Activated naive CD4-positive, alpha-beta T cell (primary cell): ENCODE measurements at places on chromosomes 1 and 21.

- DNase-seq = no peak
Observed at GRCh38 chr1:109570414-109570813, 22.0 kb downstream of the GNAI3 start.

DNA sequence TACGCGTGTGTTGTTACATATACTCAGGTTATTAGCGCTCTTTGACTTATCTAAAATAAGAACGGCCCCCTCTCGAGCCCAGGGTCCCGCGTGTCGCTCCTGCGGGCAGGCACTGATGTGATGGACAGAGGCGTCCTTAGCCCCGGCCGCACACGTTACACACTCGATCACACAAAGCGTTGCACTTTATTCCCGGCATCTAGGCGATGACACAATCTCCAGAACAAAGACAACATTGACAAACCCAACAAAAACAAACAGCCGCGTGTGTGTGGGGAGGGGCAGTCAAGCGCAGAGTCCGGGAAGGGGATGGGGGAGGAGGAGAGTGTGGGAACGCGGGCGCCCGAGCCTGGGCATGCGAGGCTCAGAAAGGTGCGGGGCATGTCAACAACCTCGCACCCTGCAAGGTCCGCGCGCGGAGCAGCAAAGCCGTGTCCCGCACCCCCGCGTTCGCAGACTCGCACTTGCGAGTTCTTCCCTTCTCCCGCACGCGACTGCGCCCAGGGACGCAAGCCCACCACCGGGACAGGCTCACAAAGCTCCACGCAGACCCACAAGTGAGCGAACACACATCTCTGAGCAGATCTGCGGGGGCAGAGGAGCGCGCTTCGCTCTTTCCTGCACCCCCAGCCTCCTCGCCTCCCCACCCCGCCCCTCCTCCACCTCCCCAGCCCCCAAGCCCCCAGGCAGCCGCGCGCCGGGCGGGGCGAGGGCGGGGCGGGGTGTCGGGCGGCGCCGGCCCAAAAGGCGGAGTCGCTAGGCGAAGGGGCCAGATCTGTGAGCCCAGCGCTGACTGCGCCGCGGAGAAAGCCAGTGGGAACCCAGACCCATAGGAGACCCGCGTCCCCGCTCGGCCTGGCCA is at the start of gene EFNA1:
TSS of gene EFNA1 (plus strand) at position 772 of the 862 bp plus-strand sequence. CDS start 102 bp downstream, outside the sequence.
- DNase-seq = no peak

GRCh38 chr1:243553090-243553489 is 297.0 kb downstream of the AKT3 start:
- no peak for DNase-seq

GRCh38 chr1:8078176-8078671 is 52.1 kb upstream of the ERRFI1 start:
- no peak for DNase-seq

DNA sequence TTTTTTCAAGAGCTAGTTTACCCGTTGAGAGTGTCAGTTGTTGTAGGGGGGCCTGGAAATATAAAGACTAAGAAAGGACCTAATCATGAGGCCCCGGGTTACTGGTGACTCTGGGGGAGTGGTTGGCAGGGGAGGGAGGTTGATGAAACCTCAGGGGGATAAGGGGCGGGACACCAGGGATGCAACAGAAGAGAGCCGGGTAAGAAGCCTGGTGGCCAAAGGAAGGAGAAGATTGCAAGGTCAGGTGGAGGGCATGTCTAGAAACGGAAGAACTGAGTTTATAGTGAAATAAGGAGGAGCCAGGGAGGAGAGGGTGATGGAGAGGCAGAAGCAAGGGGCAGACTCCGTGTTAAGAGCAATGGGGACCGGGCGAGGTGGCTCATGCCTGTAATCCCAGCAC is 12.5 kb upstream of the SPOCD1 start:
- no peak for DNase-seq
